Caco-2 (cell line): ENCODE measurements at places on chromosomes 13 and 19.

DNA sequence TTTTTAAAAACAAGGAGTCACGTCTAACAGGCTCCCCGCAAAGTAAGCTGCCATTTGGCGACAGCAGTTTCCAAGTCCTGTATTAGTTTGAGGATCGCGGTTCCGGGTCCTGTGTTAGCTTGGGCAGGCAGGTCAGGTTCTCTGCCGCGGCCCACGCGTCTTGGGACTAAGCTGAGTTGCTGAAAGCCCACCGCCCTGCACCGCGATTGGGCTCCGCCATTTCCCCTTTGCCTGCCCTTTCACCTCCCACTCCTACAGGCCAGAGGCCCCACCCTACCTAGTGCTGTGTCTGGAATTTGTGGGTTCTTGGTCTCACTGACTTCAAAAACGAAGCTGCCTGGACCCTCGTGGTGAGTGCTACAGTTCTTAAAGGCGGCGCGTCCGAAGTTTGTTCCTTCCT is 6.8 kb downstream of the PARP4 start:
- no peak for DNase-seq

- no peak for DNase-seq
Observed at GRCh38 chr13:34431827-34432581, 510.1 kb upstream of the NBEA start.

DNA sequence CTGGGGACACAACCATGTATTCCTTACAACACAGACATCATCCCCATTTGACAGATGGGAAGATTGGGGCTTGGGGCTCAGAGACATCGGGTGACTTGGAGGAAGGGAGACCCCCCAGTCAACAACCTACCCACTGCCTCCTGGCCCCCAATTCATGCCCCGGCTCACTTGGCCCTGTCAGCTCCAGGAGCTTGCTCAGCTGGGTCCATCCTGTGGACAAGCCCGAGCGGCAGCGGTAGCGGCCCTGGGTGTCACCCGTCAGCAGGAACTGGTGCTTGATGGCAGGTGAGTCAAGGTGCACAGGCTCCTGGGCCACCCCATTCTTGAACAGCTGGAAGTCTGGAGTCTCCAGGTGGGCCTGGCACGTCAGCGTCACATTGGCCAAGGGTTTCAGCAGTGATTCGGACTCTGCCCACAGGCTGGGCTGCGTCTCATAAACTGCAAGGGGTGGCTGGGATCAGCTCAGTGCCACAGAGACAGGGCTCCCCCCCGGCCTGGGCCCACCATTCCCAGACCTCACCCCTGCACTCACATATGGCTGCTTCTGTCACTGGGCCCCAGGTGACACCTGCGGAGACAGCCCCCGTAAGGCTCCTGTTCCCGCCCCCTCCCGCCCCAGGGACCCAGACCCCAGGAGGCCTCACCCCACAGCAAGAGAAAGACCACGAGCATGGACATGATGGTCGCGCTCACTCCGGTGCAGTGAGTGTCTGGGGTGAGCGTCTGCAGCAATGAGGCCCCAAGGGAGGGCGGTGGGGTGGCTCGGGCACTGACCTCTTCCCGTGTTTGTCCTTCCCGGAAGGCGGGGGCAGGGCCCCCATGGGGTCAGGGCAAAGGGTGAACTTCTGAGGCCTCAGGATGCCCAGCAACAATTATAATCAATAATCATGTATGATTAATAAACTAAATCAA is at the start of gene A1BG:
TSS of gene A1BG (minus strand) at position 733 of the 912 bp plus-strand sequence. CDS start at position 678, 55 bp downstream.
- DNase-seq: no peak

DNA sequence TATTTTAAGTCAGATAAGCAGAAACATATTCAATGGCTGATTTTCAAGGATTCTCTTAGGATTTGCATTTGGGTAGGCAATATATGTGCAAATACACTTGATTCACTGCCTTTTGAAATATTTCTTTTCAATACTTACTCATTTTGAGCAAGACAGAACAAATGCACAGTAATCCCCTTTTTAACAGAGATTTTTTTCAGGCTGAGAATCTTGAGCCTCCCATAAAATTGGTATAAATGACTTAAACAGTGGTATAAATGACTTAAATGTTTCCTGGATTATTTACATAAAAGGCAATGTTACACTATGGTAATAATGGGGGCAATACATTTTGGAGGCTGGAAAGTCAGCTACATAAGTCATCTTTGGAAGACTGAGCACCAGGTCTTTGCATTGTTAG is 389.0 kb downstream of the OLFM4 start:
- no peak for DNase-seq

DNA sequence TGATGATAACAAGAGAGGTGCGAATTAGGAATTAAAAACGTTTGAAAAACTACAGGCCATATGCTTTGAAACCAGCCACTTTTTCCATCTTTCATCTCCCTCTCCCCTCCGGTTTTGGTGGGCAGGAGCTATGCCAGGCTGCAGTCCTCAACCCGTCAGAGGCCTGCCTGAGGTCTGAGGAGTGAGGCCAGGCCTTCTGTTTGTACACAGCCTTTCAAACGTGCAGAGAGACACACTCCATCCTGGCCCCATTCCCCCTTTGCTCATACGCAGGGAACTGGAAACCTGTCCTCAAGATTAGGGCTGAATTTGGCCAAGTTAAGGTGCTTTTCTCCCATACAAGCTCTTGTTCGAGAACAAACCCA is 74.5 kb downstream of the ZIC5 start:
- no peak for DNase-seq

GRCh38 chr13:97967948-97968347 is 14.5 kb downstream of the IPO5 start:
- no peak for DNase-seq

DNA sequence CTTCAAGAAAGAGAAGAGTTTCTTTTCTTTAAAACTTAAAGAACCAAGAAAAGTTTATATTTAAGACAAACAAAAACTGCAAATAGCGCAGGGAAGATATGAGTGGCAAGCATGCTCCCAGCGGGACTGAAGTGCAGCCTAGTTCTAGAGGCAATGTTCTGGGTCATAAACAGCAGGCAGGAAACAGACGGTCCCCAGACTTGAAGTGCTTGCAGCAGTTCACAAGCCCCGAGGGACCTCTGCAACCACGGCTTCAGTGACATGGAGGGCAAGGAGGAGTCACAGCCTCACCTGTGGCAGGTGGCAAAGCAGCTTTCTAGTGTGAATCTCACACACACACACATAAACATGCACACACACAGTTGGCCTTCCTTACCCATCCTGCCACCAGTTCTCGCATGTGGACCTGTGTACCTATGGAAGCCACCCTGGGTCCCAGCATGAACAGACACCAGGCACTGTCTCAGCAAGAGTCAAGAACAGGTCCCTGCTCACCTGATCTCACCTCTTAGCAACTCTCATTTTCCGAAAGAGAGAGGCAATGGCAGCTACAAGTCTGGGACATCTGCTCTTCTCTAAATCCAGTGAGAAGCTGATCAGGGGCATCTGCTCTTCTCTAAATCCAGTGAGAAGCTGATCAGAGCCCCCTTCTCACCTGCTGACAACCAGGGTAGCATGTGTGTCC is 162.0 kb downstream of the EFNB2 start:
- DNase-seq: no peak

- no peak for DNase-seq
Observed at GRCh38 chr19:45146251-45146650, 14.5 kb downstream of the NKPD1 start.

GRCh38 chr13:79987761-79988160 is 353.2 kb downstream of the SPRY2 start:
- DNase-seq: no peak

- peak; percentile 46 for DNase-seq
Observed at GRCh38 chr19:52993342-52994178, 20.2 kb upstream of the ERVV-1 start.

DNA sequence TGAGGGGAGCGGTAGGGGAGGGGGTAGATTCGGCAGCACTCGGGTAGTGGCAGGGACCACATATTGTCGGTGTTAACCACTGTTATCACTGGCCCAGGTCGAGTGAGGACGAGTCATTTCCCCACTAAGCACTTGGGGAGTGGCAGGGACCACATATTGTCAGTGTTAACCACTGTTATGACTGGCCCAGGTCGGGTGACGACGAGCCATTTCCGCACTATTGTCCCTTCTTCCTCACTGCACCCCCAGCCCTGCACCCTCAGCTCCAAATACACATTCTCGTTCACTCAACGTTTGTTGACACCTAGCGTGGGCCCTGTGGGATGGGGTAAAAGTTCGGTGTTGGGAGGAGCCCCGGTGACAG is 467 bp upstream of the CLN5 start:
- DNase-seq: no peak

DNA sequence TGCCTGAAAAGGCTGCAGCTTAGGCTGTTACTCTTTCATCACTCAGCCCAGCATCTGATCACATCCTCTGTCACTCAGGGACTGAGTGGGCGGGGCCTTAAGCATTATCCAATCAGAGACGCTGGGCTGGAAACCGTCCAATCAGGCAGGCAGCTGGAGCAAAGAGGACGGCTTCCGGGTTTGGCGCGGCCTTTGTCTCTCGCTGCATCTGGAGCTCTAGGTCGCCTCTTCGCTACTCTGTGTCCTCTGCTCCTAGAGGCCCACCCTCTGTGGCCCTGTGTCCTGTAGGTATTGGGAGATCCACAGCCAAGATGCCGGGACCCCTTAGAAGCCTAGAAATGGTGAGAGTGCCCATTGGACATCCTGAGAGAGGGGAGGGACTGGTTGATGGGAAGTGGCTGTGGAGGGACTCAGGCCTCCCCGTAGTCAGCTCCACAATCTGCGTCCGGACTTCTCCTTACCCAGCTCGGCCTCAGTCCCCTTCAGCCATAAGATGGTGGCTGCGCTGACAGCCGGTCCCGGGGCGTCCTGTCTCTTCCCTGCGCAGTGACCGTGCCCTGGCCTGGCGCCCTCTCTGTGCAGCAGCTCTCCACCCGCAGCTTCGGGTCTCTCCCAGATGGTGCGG is at the start of gene ZNF486:
TSS of gene ZNF486 (plus strand) at position 195 of the 625 bp plus-strand sequence. CDS start at position 312, 117 bp downstream.
- DNase-seq: peak; percentile 45

DNA sequence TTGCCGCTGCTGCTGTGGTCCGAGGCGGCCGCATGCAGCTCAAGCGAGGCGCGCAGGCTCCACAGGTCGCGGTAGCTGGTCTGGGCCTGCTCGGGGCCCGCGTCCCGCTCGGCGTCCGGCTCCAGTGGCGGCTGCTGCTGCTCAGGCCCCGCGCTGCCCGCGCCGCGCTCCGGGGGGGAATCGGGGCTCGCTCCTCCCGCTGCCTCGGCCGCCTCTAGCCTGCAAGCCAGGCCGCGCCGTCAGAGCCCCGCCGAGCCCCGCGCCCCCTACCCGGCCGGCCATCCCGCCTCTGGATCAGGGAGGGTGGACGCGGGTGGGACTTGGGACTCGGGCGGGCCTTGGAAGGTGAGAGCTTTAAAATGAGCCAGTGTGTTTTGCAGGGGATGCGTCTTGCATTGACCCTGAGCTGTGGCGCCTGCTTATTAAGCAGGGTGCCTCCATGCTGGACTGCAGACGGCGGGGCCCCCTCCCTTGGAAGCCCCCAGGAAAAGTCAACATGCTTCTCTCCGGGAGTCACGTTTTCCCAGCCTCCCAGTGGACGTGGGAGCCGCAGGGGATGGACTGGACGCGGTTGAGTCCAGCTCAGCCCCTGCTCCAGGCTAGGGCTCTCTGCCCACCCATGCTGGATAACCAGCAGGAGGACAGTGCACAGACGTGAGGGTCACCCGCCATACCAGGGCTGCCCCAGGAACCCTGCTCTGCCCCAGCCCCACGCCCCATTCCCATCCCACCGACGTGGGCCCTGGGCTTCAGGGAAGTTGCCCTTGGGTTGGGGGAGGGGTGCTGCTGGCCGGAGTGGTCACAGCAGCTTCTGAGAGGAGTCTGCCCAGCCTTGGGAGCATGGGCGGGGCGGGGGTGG is 7.7 kb downstream of the CBARP start:
- no peak for DNase-seq

GRCh38 chr19:10406191-10406590 is 2.8 kb upstream of the CDC37 start:
- DNase-seq: no peak

- DNase-seq: no peak
Observed at GRCh38 chr13:111211789-111212516, 96.8 kb downstream of the ARHGEF7 start.

DNA sequence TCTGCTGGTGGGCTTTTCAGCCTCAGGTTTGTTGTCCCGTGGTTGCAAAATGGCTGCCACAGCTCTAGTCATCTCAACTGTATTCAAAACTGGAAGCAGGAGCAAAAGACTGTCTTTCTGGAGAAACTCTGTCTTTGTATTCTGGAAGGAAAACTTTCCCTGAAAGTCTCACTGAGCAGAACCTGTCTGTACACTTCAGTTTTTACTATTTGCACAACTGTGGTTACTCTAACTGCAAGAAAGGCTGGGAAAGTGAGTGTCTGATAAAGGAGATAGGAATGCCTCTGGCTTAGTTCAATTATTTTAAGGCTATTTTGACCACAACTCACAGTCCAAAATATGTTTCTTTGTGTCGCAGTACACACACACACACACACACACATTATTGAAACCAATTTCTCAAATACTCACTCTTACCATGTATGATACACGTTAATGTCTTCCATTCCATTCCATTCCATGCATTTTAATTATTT is 49.7 kb upstream of the EHD2 start:
- peak; percentile 77 for DNase-seq

GRCh38 chr13:26985285-26985878 is 186.2 kb downstream of the USP12 start:
- DNase-seq: peak; percentile 83

DNA sequence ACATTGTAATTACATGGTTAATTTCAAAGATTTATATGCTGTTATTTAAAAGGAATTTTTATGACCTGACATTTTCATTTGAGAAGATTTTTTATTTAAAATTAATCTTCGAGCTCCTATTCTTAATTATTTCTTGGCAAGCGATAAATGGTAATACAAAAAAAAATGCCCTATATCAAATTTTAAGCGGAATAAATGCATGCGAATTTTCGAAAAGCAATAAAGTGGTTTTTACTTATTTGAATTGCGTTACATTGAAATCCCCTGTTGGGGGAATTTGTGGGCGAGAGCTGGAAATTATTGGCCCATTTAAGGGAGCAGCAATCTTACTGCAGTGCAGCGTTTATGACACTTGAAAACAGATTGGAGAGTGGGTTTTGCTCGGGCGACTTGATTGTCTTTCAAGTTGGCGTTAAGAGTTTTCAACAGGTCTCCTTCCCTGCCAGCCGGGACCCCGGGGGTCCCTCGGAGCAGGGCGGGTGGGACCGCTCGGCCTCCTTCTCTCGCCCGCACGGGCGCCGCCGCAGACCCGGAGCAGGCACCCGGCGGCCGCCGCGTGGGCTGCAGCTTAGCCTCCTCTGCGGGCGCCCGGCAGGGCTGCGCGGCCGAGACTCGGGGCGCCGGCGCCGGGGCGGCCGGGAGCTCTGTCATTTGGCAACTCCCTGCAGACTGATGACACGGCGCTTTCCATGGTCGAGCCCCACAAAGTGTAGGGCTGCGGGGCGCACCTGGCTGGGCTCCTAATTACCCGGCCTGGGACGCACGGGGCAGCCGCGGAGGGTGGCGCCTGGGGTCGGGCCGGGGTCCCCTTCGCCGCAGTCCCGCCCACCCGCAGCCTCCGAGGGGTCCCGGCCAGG is 255.1 kb upstream of the SOX21 start:
- no peak for DNase-seq

DNA sequence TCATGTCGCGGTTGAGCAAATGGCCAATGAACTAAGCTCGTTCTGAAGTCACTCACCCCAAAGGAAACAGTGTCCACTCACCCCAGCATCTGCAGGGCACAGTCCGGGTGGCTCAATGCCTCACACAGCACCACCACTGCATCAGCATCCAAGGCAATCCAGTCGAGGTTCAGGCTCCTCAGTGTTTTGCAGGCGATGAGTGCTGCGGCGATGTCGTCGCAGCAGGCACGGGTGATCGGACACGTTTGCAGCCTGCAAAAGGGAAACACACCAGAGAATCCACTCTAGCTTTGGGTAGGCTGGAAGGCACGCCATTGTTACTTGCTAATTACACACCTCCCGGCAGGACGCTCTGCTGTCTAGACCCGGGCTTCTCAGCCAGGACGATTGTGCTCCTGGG is 26.5 kb downstream of the NLRP9 start:
- no peak for DNase-seq
